Left renal pelvis (tissue), 4 donors: ENCODE measurements at places on chromosomes 12 and 14. TPM values are rescaled to one million over a fixed set of nuclear protein-coding genes. Genes with fewer than 3 reads are reported as not detected.

- DNase-seq: no peak
Measured at GRCh38 chr12:96365604-96366380, 34.4 kb downstream of the CDK17 start.

DNA sequence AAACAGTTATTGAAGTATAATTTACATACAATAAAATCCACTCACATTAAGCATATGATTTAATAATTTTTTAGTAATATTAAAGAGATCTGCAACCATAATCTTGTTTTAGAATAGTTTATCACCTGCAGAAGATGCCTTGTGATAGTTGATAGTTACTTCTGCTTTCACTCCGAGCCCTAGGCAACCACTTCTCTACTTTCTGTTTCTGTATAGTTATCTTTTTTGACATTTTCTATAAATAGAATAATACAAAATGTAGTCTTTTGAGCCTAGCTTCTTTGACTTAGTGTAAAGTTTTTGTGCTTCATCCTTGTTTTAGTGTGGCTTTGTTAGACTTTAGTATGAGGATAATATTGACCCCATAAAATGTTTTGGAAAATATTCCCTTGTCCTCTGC, 111.0 kb downstream of the MNAT1 start:
- DNase-seq: no peak

- DNase-seq: no peak
Measured at GRCh38 chr12:30968211-30968610, 41.7 kb downstream of the TSPAN11 start.

ATP2A2 gene
- 145 TPM for polyA plus RNA-seq
